ENCODE measurements at places on chromosomes 1 and 21.

GRCh38 chr1:192545896-192546521, 29.6 kb upstream of the RGS1 start:
- peak; percentile 13 for ATAC-seq

- ATAC-seq: no peak
Observed at GRCh38 chr1:108011295-108011694, 46.3 kb upstream of the VAV3 start.

DNA sequence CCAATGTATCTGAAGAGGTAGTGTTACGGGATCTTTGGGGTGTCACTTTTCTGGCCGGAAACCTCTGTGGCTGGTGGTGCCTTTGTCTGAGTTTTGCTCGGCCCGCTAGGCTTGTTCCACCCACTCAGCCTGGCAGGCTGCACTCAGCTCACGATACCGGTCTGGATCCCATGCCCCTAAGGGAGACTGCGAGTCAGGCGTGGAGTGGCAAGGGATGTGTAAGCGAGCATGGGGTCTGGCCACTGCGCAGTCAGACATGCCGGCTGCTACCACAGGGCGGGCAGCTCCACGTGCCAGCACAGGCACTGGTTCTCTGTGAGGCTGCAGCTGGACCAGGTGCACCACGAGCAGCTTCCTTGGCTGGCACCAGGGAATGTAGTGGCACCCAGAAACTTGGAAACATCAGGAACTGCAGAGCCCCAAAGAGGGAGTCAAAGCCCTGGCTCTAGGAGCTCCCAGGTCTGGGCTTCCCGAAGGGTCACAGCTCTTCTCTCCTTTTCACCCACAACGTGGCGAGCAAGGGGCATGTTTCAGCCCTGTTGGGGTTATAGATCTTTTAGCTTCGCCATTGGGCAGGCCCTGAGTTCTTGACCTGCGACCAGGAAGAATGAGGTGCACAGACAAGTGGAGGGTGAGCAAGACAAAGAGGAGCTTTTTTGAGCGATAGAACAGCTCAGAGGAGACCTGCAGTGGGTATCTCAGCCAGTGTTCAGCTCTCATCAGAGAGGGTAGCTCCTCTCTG, 23.8 kb upstream of the LRRC8C start:
- ATAC-seq: no peak

- no peak for ATAC-seq
Observed at GRCh38 chr1:234891427-234891826, 237.2 kb downstream of the TOMM20 start.

DNA sequence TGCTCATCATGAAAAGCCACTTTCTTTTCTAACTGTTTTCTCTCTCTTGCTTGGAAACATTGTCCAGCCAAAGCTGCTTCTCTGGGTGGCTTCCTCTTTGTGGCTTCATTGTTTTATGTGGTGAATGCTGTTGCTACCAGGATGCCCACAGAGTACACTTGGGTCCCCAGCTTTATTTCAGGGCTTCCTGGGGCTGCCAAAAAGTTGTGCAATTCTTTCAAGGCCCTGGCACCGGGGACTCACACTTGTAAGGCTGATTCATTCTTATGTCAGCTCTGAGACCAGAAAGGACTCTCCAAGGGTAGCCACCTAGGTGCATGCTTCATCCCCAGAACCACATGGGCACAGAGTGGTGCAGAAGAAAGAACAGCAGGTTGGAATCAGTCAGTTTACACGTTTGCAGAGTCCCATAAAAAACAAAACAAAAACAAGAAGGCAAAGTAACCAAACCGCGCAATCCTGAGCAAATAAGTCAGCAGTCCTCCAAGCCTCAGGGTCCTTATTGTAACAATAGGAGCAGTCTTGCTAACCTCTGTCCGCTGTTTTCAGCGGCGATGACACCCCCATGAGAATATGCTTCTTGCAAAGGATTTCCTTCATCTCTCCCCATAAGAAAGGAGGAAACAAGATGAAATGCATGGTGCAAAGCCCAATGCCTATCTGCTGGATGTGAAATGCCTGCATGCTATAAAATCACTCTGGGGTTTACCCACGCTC, 89.9 kb upstream of the SSX2IP start:
- ATAC-seq: no peak

- peak; percentile 88 for ATAC-seq
Observed at GRCh38 chr1:239816081-239816782, 275.5 kb upstream of the FMN2 start.

GRCh38 chr1:226994586-226995364, 54.7 kb downstream of the COQ8A start:
- peak; percentile 17 for ATAC-seq

Data from SK-N-SH treated with all-trans-retinoic acid at 6 μM for 48 hours (cell line).